ENCODE measurements at places on chromosomes 13 and 19. TPM values are rescaled to one million over a fixed set of nuclear protein-coding genes. Genes with fewer than 3 reads are reported as not detected.

- no peak overlapping the region for H3K27ac ChIP-seq
- H3K4me3 ChIP-seq, result no peak overlapping the region
- peaks cover 6% of the 10 kb centered on the region for H3K4me1 ChIP-seq
- no peaks in the 10 kb centered on the region for H3K36me3 ChIP-seq
- peak; percentile 44 for DNase-seq
- H3K27me3 ChIP-seq, result no peaks in the 10 kb centered on the region
Observed at GRCh38 chr19:7852851-7853769, 21.1 kb downstream of the PRR36 start.

- no peaks in the 10 kb centered on the region for H3K36me3 ChIP-seq
- DNase-seq, result no peak
- no peaks in the 10 kb centered on the region for H3K4me1 ChIP-seq
Observed at GRCh38 chr13:56332671-56333070, 808.0 kb upstream of the PRR20A start.

GRCh38 chr19:10460714-10461046 is 40.3 kb downstream of the PDE4A start:
- no peak for DNase-seq
- H3K27ac ChIP-seq, result peak overlapping the region; percentile 29
- H3K4me3 ChIP-seq, result no peak overlapping the region
- peaks cover 6% of the 10 kb centered on the region for H3K4me1 ChIP-seq
- no peaks in the 10 kb centered on the region for H3K36me3 ChIP-seq
- no peaks in the 10 kb centered on the region for H3K27me3 ChIP-seq

DNA sequence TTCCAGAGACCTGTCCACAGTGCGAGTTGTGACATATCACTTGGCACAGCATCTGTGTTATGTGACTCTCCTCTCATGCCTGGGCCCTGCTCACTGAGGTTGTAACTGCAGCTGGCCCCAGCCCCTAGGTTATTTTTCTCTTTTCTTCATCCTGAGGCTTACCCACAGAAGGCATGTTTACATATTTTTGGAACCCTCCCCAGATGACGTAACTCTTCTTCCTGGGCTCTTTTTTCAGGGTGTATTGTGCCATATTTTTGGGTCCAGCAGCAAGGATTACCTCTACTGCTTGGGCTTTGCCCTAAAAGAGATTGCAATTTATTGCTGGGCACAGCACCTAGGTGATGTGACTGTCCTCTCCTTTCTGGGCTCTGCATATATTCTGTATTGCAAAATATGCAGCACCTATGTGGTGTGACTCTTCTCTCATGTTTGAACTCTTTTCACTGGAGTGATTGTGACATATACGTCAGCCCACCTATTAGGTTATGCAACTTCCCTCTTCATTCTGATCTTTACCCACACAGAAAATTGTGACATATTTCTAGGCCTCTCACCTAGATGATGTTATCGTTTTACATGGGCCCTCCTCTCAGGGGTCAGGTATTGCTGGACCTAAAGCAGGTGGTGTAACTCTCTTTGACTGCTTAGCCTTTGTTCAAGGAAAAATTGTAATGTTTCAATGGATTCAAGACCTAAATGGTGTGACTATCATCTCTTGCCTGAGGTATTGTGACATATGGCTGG is 64.5 kb upstream of the ZNF724 start:
- H3K4me1 ChIP-seq, result no peaks in the 10 kb centered on the region
- no peaks in the 10 kb centered on the region for H3K36me3 ChIP-seq
- no peak for DNase-seq
- H3K27me3 ChIP-seq, result no peaks in the 10 kb centered on the region
- no peak overlapping the region for H3K27ac ChIP-seq

- peaks cover 5% of the 10 kb centered on the region for H3K4me1 ChIP-seq
- H3K36me3 ChIP-seq, result no peaks in the 10 kb centered on the region
- no peak overlapping the region for H3K27ac ChIP-seq
- no peak overlapping the region for H3K4me3 ChIP-seq
- no peak for DNase-seq
- no peaks in the 10 kb centered on the region for H3K27me3 ChIP-seq
Observed at GRCh38 chr19:30008169-30008568, 66.1 kb downstream of the URI1 start.

GRCh38 chr13:20127562-20128458 is 33.0 kb downstream of the GJA3 start:
- H3K36me3 ChIP-seq, result no peaks in the 10 kb centered on the region
- no peaks in the 10 kb centered on the region for H3K27me3 ChIP-seq
- H3K4me3 ChIP-seq, result peak overlapping the region; percentile 58
- DNase-seq, result peak; percentile 60

GRCh38 chr13:79393564-79394249 is 12.3 kb downstream of the RBM26 start:
- H3K27ac ChIP-seq, result no peak overlapping the region
- peaks cover 7% of the 10 kb centered on the region for H3K4me1 ChIP-seq
- no peak for DNase-seq
- H3K27me3 ChIP-seq, result no peaks in the 10 kb centered on the region
- no peak overlapping the region for H3K4me3 ChIP-seq
- peaks cover 6% of the 10 kb centered on the region for H3K36me3 ChIP-seq

DNA sequence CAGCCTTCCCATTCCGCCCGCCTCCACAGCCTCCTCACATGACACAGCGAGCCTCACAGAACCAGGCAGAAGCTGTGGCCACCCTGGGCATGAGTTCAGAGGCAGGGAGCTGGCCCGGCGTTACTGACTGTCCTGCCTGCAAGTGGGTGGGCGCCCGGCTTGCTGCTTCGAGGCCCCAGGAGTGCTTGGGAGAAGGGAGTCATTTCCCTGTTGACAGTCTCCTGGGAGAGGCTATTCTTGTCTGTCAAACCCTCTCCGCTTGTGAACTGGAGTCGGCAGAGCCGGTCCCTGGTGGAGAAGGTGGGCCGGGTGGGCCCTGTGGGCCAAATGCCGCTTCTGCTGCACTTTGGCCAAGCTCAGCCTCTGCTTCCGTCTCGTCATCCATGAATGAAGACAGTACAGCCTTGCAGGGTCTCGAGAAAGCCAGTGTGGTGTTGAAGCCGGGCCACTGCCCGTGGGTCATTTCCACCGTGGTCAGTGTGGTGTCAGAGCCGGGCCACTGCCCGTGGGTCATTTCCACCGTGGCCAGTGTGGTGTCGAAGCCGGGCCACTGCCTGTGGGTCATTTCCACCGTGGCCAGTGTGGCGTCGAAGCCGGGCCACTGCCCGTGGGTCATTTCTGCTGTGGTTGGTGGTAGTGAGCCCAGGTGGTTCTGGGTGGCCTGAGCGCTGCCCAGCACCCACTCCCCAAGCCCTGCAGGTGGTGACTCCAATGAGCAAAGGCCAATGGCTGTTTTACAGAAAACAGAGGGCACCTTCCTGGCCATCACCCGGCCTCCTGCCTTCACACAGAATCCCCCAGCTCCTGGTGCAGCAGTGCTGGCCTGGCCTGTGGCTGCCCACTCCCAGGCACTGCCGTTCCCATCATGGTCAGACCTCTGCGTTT is 13.5 kb upstream of the F7 start:
- no peak overlapping the region for H3K27ac ChIP-seq
- DNase-seq, result no peak
- H3K4me3 ChIP-seq, result no peak overlapping the region

DNA sequence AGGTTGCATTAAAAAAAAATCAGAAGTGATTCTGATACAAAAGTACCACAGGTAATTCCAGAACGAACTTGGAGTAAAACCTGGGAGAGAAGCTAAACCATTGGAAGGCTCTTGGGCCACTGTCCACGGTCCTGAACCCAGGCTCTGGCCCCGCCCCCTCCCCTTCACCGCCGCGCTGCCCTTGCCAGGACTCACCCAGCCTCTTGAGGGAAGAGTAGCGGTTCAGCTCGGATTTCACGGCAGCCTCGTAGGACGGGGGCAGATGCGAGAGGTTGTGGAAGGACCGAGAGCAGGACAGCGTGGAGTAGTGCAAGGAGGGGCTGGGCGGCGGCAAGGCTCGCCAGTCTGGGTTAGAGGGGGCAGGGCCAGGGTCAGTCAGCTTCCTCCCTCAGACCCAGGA is 5.7 kb downstream of the SHISA7 start:
- H3K27me3 ChIP-seq, result peaks cover 68% of the 10 kb centered on the region
- no peaks in the 10 kb centered on the region for H3K36me3 ChIP-seq
- no peak overlapping the region for H3K27ac ChIP-seq
- no peak for DNase-seq
- no peaks in the 10 kb centered on the region for H3K4me1 ChIP-seq
- no peak overlapping the region for H3K4me3 ChIP-seq

DNA sequence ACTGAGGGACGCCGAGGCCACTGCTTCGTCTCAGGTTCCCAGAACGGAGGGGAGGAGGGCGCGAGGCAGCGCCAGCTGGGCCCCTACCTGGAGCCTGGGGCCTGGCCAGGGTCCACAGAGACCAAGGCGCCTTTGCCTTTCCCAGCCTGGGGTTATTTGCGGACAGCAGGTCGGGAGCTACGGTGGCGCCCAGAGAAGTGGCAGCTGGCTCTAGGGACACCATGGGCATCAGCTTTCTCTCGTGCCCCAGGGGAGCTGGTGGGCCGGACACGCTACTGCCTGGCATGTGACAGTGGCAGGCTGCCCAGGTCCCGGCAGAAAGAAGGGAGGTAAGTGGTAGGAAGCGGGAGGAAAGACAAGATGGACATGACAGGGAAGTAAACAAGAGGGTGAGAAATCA is 19.0 kb downstream of the AKT2 start:
- DNase-seq, result peak; percentile 93
- H3K36me3 ChIP-seq, result peaks cover 4% of the 10 kb centered on the region
- peaks cover 73% of the 10 kb centered on the region for H3K4me1 ChIP-seq
- peak overlapping the region; percentile 95 for H3K27ac ChIP-seq
- H3K4me3 ChIP-seq, result peak overlapping the region; percentile 61
- H3K27me3 ChIP-seq, result no peaks in the 10 kb centered on the region

DNA sequence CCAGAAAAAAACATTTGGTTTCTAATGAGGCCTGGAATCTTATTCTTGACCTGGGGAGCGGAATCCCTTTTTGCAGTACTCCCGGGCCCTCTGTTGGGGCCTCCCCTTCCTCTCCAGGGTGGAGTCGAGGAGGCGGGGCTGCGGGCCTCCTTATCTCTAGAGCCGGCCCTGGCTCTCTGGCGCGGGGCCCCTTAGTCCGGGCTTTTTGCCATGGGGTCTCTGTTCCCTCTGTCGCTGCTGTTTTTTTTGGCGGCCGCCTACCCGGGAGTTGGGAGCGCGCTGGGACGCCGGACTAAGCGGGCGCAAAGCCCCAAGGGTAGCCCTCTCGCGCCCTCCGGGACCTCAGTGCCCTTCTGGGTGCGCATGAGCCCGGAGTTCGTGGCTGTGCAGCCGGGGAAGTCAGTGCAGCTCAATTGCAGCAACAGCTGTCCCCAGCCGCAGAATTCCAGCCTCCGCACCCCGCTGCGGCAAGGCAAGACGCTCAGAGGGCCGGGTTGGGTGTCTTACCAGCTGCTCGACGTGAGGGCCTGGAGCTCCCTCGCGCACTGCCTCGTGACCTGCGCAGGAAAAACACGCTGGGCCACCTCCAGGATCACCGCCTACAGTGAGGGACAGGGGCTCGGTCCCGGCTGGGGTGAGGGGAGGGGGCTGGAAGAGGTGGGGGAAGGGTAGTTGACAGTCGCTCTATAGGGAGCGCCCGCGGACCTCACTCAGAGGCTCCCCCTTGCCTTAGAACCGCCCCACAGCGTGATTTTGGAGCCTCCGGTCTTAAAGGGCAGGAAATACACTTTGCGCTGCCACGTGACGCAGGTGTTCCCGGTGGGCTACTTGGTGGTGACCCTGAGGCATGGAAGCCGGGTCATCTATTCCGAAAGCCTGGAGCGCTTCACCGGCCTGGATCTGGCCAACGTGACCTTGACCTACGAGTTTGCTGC is at the start of gene ICAM4:
Gene ICAM4, plus strand, starts transcription at position 153 of the 935 bp plus-strand sequence. Its CDS starts 58 bp downstream, at position 211.
- H3K4me3 ChIP-seq, result no peak within 1 kb of the TSS
- no peak within 1 kb of the TSS for H3K27ac ChIP-seq
- no peak for DNase-seq

DNA sequence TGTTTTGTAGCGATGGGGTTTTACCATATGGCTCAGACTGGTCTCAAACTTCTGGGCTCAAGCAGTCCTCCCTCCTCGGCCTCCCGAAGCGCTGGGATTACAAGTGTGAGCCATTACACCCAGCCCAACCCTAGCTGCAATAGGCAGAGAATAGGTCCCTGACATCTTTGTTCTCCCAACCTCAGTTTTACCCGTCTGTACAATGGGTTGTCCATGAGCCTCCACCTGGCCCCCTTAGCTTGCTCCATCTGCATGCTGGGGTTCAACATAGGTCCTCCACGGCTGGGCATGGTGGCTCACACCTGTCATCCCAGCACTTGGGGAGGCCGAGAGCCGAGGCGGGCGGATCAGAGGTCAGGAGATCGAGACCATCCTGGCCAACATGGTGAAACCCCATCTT is 14.4 kb downstream of the NFIC start:
- peaks cover 67% of the 10 kb centered on the region for H3K4me1 ChIP-seq
- H3K27ac ChIP-seq, result peak overlapping the region; percentile 100
- H3K4me3 ChIP-seq, result no peak overlapping the region
- DNase-seq, result no peak
- no peaks in the 10 kb centered on the region for H3K27me3 ChIP-seq
- H3K36me3 ChIP-seq, result no peaks in the 10 kb centered on the region

GRCh38 chr19:48403606-48404005 is 10.1 kb downstream of the GRIN2D start:
- H3K36me3 ChIP-seq, result no peaks in the 10 kb centered on the region
- H3K27ac ChIP-seq, result no peak overlapping the region
- H3K4me1 ChIP-seq, result no peaks in the 10 kb centered on the region
- H3K4me3 ChIP-seq, result no peak overlapping the region

GRCh38 chr13:72853000-72853399 is 71.1 kb downstream of the PIBF1 start:
- no peak for DNase-seq
- no peak overlapping the region for H3K27ac ChIP-seq
- no peaks in the 10 kb centered on the region for H3K4me1 ChIP-seq
- no peaks in the 10 kb centered on the region for H3K36me3 ChIP-seq

GRCh38 chr19:1037621-1038064 is 2.3 kb upstream of the ABCA7 start:
- H3K27ac ChIP-seq, result no peak overlapping the region
- H3K4me1 ChIP-seq, result peaks cover 29% of the 10 kb centered on the region
- no peaks in the 10 kb centered on the region for H3K36me3 ChIP-seq
- DNase-seq, result no peak

- no peaks in the 10 kb centered on the region for H3K36me3 ChIP-seq
- no peak overlapping the region for H3K4me3 ChIP-seq
- peak; percentile 38 for DNase-seq
- peak overlapping the region; percentile 52 for H3K27ac ChIP-seq
Observed at GRCh38 chr13:77386880-77387606, 60.1 kb upstream of the MYCBP2 start.

DNA sequence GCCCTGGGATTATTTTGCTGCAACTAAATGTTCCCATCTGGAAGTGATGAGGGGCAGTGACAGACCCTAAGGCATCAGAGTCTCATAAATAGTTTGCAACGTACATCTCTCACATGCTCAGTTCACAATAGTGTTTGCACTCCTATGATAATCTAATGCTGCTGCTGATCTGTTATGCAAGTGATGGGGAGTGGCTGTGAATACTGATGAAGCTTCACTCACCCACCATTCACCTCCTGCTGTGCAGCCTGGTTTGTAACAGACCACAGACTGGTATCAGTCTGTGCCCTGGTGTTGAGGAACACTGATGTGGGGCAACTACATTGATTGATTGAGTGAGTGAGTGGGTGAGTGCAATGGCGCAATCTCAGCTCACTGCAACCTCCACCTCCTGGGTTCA is 54.9 kb downstream of the ZNF726 start:
- H3K4me3 ChIP-seq, result no peak overlapping the region
- no peaks in the 10 kb centered on the region for H3K4me1 ChIP-seq
- H3K36me3 ChIP-seq, result no peaks in the 10 kb centered on the region

FFAR1 gene
- total RNA-seq, result not detected

CD37 gene
- 1.6 TPM for total RNA-seq

SULT2B1 gene
- total RNA-seq, result not detected
